ENCODE measurements at places on chromosomes 5 and 9. TPM values are rescaled to one million over a fixed set of nuclear protein-coding genes. Genes with fewer than 3 reads are reported as not detected.
A peak's percentile ranks its signal among the peaks of the same experiment; 100 is the strongest.

DNA sequence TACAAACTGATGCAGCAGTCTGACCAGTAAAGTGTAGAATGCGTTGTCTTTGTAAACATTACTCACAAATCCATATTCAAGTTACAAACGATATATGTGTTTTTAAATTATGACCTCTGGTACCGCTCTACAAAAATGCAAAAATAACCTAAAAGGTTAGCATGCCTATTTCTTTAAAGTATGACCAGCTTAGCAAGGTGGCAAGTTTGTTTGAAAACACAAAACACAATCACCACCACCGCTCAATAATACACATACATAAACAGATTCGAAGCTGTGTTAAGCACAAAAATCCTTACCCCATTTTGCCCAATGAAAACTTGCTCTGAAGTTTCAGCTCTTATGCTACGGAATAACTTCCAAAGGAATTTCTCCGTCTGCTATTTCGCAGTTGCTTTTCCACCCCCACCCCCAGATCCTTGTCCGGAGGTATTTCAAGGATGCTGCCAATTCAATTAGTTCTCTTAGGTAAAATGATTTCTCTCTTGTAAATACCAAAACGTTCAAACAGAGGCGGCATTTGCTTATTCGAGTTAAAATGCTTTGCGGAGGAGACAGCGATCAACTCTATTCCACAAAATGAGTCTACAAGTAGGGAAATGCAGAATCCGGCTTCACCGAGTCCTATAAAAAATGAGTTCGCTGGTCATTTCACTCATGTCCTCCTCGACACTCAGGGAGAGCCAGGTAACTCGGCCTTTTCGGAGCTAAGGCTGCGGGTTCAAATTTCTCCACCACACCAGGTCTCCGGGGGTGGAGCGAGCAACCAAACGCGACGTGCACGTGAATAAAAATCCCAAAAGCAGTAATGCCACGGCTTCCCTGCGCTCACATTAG is 1.2 kb downstream of the HOMER1 start:
- peak; percentile 38 for DNase-seq

Gene ENC1
- total RNA-seq, result 21.9 TPM

GRCh38 chr5:57863661-57864060 is 381.1 kb upstream of the ACTBL2 start:
- no peak for DNase-seq

DNA sequence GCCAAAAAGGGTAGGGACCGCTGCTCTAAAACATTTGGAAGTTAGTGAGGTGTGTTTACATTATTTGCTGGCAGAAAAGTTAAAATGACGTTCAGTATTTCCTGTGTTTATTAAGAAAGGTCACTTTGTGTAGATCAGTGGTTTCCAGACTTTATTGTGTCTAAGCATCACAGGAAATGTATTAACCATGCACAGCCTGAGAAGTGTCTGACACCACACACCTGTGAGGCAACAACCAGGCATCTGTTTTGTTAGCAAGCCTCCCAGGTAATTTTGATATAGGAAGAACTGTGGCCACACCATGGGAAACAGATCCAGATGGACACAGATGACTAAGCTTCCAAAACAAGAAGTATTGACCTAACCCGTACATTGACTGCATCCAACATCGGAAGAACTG is 12.0 kb downstream of the TTC1 start:
- DNase-seq, result no peak

DNA sequence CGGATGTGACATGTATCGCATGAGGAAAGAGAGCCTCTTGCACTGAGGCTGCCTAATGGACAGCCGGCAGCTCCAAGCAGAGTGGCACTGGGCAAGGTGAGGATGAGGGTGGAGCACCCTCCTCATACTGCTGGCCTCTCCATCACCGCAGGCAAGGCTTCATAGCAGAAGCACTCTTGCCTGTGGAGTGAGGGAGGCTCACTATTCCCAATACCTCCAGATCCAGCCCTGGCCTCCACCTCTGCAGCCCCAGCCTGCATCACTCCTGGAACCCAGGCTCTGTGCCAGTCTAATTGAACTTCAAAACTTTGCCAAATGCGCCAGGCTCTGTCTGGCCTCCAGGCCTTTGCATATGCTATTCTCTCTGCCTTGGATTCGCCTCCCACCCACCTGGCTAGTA is 29.7 kb upstream of the ARAP3 start:
- no peak for DNase-seq

Gene SLC28A3
- total RNA-seq, result 3.1 TPM

Gene LMX1B
- not detected for total RNA-seq

DNA sequence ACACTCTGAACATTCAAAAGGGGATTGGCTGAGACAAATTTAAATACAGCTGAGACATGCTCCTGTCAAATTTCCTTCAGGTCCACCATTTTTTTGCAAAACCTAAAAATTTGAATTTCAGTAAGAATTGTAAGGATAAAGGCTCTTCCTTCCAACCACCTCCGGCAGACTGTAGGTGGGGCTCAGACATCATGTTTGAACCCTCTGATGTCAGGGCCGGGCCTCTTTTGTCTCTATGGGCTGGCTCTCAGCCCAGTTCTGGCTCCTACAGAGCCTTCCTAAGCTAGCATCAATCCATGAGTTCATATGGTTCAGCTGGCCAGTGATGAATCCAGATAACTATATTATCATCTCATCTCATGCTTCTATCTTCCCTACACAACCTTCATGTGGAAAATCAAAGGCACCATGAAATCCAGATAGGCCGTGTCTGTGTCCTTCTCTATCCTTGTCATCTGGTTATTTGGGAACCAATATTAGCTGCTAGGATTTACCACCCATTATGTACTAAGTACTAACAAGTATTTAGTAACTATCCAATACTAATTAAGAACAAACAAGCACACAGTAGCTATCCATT is 44.2 kb downstream of the NIPSNAP3B start:
- peak; percentile 87 for DNase-seq

DNA sequence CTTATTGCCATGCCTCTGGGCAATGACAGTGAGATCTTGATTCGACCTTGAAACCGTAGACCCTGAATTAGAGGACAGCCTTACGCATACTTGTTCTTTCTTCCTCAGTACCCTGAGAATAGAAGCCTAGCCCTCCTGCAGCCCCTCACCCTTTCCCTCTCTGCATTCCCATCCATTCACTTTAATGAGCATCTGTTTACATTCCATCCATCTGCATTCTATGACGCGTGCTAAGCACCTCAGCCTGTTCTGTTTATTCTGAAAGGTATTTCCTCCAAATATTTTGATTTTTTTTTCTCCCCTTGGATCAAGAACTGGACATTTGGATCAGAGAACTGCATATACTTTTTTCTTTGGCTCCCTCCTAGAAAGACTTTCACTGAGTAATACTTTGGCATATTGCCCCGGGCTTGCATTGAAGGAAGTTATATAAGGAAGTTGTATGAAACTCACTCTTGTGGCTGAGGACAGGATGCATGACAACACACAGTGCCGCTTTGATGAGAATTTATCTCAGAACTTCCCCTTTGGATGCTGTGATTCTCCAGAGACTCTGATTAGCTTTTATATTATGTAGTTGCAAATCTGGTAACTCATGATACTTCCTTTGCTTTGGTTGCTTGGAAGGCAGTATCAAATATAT is 15.7 kb downstream of the TMEM8B start:
- DNase-seq, result peak; percentile 96

- DNase-seq, result no peak
These were observed 69.0 kb downstream of the UGCG start for GRCh38 chr9:111965566-111966019.

- no peak for DNase-seq
These were observed 62.0 kb downstream of the MACROH2A1 start for GRCh38 chr5:135337064-135337463.

- DNase-seq, result no peak
These were observed 44.7 kb upstream of the TMEM215 start for GRCh38 chr9:32738501-32739172.

All from umbilical cord (tissue), 2 donors.